ENCODE measurements at places on chromosomes 1 and 21.

DNA sequence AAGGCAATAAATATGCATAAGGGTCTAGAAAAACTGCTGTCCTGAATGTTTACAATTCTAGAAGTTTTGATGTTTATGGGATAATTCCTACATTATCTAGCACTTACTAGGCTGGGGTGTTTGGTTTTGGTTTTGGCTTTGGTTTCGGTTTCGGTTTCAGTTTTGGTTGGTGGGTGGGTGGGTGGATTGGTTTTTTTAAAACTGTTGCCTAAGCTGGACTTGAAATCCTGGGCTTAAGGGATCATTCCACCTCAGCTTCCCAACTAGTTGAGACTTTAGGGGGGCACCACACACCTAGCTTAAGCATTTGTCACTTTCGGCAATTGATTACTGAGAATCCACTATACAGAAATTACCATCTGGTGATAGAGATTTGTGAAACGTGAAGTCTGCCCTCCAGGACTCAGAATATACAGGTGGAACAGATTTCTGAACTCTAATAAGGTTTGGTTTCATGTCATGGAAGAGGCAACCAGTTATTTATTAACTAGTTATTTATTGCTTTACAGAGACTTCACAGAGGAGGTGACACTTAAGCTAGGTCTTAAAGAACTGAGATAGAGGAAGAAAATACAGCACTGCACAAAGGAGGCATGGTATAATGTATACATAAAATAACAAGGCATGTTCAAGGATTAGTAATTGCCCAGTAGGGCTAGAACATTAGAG lies 69.6 kb downstream of the PIK3R3 start:
- DNase-seq: peak; percentile 37

DNA sequence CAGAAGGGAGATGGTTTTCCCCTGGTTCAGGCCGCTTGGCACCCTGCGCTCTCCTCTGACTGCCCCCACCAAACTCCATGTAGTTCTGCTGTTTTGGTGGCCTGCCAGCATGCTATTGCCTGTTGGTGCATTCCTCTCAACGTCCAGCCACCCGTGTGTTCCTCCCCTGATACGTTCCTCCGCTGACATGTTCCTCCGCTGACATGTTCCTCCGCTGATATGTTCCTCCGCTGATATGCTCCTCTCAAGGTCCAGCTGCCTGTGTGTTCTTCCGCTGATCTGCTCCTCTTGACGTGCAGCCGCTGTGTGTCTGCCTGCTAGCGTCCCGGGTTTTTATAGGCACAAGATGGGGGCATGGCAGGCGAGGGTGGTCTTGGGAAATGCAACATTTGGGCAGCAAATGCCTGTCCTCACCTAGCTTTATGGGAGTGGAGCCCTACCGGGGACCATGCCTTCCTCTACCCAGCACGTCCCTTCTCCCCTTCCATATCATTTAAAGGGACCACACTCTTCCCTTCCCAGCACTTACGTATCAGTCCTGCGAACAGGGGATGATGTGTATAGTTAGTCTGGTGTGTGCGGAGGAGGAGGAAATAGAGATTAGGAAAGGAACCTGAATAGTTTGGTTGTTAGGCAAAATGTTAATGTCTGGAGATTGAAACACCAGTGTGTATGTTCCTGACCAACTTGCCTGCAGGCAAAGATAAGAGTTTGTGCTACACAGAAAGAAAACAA lies 40.6 kb upstream of the PLA2G5 start:
- no peak for DNase-seq

GRCh38 chr1:55938861-55939260 lies 640.5 kb downstream of the PLPP3 start:
- DNase-seq: no peak

DNA sequence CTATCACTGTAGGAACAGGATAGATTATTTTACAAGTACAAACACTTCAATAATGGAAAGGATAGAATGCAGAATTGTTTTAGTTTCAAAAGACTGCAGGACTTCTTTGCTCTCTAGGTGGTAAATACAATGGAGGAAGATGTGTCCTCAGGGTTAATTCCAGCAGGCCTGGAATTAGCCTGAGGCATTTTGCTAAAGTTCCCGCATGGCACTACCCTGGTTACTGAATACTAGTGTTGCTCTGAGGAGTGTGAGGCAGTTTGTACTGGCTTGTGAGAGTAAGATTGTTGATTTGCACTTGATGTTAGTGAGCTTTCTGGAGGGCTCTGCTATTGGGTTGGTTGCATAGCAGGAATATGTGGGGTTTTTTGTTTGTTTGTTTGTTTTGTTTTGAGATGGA lies 61.4 kb downstream of the FASLG start:
- no peak for DNase-seq

DNA sequence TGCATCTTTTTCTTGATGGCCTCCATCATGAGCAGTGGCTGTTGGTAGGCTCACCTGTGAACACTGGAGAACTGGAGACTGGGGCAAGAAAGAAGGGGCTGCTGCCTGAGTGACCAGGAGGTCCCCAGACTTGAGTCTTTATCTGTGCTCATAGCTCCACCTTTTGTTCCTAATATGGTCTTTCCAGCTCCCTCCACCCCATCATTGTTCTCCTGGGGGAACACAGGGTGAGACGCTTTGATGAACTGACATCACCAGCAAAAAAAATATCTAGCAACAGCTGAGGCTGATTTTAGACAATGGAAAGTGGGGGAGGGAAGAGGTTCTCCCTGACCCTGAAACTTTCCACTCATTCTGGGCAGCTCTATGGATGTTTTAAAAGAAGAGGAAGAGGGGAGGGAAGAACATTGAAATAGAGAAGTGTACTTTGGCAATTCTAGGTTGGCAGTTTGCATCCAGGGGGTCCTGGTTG lies at the start of gene TPM3:
Gene TPM3 (minus strand): TSS at position 111 of the 472 bp plus-strand sequence. CDS start 82 bp downstream, at position 29.
- no peak for DNase-seq

- no peak for DNase-seq
These were observed 110.3 kb downstream of the PTPN14 start for GRCh38 chr1:214441119-214441518.

- no peak for DNase-seq
These were observed 604.2 kb downstream of the LRRIQ3 start for GRCh38 chr1:73593804-73594203.
